ENCODE measurements at places on chromosomes 3 and 15. TPM values are rescaled to one million over a fixed set of nuclear protein-coding genes. Genes with fewer than 3 reads are reported as not detected.

GRCh38 chr3:128995737-128996136, 1.9 kb upstream of the CFAP92 start:
- no peak for DNase-seq

Gene GOLGA8G
- not detected for total RNA-seq

Gene CCR9
- 25.0 TPM for total RNA-seq

GRCh38 chr3:13193320-13194284, 120.4 kb upstream of the IQSEC1 start:
- DNase-seq: no peak

- no peak for DNase-seq
These were observed 196.4 kb upstream of the NANOGP8 start for GRCh38 chr15:35281515-35281914.

DNA sequence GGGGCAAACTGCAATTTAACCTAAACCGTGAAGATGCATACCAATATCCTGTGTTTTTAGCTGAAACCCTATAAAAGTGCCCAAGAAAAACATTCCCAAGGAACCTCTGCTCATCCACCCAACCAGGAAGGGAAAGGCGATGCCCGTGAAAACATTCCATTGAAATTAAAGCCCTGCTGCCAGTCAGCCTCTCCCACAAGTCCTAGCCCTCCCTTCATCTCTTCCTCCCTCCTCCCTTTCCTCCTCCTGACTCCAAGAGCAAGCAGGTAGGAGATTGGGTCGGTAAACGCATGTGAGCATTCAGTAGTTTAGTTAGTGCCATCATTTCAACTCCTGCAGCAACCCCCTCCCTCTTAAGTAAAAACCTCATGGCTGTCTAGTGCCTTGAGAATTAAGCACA, 27.7 kb downstream of the HES1 start:
- DNase-seq: no peak

DNA sequence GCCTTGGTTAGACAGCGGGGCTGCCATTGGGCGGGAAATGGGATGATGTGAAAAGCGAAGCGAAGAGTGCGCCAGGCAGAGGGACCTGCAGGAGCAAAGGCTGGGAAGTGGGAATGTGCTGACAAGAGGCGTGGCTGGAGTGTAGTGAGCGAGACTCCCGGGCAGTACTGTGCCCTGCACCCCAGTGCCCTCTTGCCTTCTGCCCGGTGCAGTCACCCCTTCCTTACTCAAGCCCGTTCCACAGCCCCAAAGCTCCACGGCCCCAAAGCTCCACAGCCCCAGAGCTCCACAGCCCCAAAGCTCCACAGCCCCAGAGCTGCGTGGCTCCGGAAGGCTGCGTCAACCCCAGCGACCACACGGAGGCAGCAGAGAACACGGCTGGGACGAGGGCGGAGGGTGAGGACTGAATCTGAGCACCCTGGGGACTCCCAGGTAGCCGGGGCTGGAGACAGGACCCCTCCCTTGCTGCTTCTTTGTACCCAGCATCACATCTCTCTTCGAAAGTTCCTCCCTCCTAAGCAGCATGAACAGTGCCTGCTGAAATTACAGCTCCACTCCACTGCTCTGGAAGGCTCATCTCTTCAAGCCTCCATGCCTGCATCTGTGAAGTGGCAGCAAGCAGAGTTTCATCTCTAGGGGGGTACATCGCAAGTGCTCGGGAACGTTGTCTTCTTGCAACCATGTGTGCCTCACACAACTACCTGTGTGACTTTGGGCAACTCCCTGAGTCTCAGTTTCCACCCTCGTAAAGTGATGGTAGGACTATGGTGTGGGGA, 108.9 kb downstream of the FBLN2 start:
- peak; percentile 44 for DNase-seq

GRCh38 chr3:77460326-77460725, 420.4 kb downstream of the ROBO2 start:
- DNase-seq: no peak

- no peak for DNase-seq
These were observed 91.9 kb upstream of the PRR23C start for GRCh38 chr3:139136469-139137202.

DNA sequence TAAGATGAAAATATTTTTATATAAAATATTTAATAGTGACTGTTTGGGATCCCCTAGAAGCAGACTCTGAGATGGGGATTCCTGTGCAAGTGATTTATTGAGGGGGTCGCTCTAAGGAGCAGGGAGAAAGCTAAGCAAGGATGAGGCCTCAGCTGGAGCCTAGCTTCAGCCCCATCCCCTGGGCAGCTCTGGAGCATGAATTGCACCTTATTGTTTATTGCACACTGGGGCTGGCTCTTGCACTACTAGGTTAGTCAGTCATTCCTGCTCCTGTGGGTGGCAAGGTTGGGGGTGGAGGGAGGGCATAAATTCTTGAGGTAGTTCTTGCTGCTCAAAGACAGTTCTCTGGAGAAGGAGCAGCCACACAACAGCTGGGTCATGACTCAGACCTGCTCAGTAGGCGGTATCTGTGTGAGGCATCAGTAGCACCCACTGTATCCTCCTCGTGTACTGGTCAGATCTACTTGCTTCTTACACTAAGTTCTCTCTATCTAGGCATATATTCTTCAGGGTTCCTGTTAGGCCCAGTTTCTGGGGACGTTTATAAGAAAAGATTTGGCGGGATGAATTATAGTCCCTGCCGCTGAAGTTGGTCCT, 27.2 kb upstream of the TNFSF10 start:
- peak; percentile 25 for DNase-seq

GRCh38 chr3:81352867-81353266, 408.6 kb downstream of the GBE1 start:
- no peak for DNase-seq

DNA sequence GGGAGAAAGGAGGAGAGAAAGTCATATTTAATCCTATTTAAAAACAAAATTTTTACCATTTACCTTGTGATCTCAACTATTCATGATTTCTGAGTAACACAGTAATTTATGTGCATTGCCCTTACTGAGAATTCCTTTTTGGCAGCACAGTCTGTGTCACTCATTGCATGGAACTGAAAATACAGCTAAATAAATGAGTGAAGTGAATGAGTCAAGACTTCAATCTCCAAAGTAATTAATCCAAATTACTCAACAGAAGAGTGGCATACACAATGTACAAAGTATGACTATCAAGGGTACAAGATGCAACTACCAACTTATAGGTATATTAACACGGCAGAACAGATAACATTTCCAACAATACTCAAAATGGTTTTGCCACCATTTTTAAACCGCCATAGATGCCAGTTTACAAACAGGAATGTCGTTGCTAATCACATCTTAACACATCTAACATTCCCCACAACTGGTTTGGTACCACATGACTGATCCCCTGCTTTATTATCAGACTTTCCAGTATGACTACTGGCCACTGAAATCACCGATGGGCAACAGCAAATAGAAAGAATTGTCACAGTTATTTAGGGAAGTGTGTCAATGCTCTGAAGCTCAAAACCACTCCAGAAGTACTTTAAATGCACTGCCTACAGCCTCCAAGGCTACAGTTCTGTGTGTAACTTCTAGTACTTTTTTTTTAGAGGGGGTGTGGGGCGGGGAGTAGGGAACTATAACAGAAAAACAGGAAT, 410.4 kb downstream of the SHQ1 start:
- no peak for DNase-seq

DNA sequence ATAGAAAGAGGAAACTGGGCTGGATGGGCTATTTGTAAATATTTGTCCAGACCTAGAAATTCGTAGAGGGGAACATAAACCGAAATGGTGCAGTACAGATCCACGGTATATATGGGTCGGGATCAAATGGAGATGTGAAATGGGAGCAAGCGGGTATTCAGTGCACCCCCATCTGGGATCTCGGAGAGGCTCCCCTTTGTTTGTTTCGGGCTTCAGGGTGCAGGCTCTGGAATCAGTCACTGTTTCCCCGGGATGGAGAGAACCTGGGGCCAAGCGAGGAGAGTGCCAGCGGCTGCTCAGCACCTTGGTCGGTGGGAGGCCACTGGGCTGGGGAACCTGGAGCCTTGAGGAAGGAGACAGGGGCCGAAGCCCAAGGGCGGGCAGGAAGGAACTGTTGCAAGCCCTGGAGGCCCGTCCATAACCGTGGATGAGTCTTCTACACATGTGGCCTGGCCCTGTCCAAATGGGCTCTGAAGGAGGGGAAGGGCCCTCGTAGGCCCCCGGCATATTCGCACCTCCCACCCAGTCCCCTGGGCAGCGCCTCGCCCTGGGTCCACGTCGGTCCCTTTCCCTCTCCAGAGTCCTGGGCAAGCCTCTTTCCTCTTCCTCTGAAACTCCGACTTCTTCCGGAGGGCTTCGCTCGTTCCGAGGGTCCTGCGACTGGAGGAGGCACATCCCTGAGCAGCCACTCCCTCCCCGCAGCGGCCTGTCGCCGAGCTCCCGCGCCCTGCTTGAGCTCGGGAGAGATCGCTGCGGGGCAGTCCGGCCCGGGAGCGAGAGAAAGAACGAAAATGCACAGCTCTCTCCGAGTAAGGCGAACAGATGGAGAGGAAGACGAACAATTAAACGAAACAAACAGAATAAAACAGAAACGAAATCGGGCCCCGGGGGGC, 3.0 kb downstream of the ISL2 start:
- DNase-seq: no peak

DNA sequence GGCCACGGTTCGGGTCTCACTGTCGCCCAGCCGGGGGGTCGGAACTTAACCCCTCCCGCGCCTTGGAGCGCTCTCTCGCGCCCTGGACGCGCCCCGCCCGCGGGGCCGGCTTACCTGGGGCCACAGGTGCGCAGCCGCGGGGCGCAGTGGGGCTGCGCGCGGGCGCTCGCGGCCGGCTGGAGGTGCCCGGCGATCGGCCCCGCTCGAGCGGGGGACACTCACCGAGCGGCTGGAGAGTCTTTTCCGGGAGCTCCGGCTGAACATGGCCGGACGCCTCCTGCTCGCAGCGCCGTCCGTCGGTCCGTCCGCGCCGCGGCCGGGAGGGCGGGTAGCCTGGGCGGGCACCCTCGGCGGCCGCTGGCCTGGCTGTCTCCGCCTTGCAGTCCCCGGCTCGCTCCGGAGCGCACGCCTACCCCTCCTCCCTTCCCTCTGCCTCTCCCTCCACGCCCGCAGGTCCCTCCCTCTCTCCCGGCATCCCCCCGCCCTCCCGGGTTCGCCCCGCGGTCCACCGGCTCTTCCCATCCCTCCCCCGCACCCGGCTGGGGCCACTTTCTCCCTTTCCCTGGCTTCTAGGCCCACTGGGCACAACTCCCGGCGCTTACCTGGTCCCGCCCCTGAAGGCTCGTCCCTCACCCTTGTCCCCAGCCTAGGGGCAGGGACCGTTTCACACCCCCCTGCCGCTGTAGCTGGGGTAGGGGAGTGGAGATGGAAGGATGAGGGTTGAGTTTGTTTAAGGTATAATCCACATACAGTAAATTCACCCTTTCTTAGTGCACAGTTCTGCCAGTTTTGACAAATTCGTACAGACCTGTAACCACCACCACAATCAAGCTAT, 220.1 kb upstream of the PRICKLE2 start:
- no peak for DNase-seq

DNA sequence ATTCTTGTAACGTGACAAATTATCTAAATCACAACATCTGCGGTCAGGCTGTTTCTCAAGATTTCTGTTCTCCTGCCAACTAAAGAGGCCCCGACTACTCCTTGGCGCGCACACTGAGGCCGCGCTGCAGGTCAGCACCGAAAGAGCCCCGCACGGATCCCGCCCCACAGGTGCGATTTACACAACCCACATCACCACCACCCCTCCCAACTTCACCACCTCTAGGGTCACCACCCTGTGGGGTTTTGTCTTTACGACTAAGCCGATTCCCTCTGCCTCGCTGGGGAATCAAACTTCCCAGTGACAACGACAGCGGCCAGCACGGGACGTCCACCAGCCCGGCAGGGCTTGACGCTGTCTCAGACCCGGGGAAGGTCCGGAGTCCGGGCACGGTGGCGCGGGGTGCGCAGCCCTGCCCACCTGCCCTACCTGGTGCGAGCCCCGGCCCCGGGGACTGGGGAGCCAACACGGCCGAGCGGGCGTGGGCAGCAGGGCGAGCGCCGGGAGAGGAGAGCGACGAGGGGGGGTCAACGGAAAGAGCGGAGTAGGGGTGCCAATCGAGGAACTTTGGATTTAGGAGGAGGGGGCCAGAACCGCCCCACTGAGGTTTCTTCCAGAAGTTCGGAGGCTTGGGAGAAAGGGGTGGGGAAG, 764 bp downstream of the UACA start:
- DNase-seq: no peak

GRCh38 chr3:184078851-184079250, 18.0 kb upstream of the HTR3E start:
- no peak for DNase-seq

DNA sequence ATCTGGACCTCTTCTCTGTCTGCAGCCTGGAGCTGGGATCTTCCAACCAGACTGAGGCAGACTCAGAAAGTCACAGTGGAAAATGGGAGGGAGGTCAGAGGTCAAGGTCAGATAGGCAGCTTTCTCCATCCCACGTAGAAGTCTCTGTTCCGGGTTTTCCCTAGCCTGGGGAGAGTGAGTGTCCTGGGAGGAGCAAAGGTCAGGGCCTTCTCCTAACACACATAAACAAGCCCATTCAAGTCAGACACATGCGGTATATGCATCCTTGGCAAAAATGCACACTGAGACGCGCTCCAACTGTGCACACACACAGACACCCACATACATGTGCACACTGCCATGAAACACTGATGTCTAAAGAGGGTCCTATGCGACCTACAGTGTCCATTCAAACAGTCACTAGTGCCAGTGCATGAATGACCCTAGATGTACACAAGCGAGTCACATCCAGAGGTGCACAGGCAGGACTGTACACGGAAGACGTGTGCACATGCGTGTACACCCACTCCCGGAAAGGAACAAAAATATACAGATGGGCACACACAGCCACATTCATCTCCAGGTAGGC, 681 bp downstream of the TWF2 start:
- no peak for DNase-seq

DNA sequence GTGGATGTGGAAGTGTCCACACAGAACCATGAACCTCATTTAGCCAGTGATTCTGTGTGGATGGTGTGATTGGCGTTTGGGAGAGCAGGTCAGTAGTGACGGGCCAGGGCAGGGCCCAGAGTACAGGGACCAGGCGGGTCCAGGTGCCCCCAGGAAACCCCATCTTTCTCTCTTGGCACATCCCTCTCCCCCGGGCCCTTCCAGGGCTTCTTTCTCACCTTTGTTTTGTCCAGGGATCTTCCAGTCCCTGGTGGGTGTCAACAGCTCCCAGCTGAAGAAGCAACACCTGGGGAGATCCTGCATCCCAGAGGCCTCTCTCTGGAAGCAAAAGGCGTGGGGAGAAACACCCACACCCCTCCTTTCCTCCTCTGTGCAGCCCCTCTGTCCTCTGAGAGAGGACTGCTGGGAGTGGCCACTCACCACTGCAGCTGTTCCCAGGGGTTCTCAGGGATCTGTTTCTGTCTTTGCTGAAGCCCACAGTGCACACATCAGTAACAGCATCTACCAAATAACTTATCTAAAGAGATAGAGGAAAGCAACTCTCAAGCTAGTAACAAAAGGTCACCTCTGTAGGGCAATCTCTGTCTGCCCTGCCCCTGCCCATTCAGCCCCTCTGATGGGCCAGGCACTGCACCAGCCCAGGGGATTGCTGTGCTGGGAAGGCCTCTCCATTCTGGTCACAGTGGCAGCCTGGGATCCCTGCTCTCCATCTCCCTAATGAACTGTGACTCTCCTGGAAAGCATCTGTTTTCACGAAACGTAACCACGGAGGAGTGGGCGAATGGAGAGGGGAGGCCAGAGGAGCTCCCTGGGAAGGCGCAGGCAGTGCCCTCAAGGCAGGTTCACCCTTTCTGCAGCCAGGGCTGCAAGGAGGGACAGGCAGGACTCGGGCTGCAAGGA, 98.3 kb upstream of the ALDH1A3 start:
- DNase-seq: peak; percentile 6

Gene JAGN1
- 13.4 TPM for total RNA-seq

Gene BNC1
- total RNA-seq: not detected

- no peak for DNase-seq
These were observed 112.9 kb upstream of the SLC6A11 start for GRCh38 chr3:10702961-10703740.

Data from CD8-positive, alpha-beta T cell (primary cell).